ENCODE measurements at places on chromosomes 16 and 17.
A peak's percentile ranks its signal among the peaks of the same experiment; 100 is the strongest.

DNA sequence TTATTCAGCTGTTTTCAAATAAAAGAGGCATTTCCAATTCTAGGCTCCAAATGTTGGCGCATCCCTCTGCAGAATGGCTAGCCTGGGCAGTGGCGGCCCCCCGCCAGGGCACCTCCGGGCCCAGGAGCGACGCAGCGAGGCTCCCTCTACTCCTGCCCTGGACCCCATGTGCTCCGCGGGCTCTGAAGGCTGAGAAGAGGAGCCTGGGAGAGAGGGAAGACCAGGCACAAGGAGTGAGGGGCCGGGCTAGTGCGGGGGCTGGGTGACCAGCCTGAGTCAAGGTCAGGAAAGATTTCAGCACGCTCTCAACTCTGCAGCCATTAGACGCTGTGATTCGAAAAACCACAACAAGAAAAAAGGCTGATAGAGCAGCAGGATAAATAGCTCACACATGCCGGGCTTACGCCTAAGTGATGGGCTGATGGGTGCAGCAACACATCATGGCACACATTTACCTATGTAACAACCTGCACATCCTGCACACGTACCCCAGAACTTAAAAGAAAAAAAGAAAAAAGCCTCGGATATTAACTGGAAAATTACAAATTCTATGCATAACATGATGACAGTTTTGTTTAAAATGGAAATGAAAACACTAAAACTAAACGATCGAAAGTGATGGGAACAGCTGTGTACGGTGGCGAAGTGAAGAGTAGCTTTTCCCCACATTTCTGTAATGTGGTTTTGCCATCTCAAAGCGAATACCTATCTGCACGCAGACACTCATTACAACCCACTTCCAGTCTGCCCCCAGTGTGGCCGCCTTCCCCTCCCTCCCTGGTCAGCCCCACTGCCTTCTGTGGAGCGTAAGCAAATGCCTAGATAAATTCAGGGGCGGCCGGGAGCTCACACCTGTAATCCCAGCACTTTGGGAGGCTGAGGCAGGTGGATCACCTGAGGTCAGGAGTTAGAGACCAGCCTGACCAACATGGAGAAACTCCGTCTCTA, 44.4 kb downstream of the MAP1LC3B start:
- DNase-seq = no peak

- DNase-seq = no peak
Measured at GRCh38 chr16:55899857-55900256, 24.7 kb upstream of the CES5A start.

DNA sequence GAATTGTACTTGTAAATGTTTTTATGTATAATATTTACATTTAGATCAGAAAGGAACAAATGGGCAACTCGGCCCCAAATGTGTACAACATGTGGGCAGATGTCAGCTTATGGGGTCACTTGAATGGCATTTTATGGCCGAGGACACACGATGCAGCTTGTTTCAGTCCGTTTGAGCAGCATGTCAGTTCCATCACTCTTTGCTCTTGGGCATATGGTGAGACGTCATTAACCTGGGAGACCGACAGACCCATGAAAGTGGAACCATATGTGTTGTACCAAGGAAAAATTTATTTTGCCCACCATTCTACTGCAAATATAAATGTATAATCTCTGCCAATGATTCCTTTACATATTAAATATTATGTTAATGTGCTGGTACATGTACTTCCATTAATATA, 561.9 kb upstream of the SOX9 start:
- DNase-seq = no peak

GRCh38 chr16:67244387-67245185, 2.7 kb downstream of the FHOD1 start:
- no peak for DNase-seq

- no peak for DNase-seq
Measured at GRCh38 chr17:33902901-33903449, 352.1 kb upstream of the CCL2 start.

DNA sequence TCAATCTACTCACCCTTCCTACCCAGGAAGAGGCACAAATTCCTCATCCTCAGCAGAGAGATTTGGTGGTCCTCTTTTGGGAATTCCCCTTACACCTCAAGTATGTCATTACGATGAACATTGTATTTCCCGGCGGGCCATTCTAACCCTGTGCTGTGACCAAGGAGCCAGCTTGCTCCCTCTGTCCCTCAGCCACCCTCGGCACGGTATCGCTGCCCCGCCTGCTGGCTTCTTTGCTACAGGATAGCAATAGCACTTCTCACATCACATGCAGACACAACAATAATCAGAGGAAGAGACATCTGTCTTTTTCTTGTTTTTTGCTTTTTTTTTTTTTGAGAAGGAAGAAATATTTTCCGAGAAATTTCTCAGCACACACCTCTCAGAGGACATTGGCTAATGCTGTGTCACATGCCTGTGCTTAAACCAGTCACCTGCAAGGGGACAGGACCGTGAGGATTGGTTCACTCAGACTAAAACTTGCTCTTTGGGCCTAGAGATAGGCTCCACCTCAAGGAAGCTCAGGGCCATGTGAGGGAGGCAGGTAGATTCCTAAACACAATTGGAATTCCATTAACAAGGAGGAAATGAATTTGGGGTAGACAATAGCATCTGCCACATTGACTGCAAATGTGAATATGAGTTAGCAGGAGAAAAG, 41.2 kb downstream of the TMC5 start:
- no peak for DNase-seq

GRCh38 chr16:84166796-84167695, 19.8 kb downstream of the TAF1C start:
- no peak for DNase-seq

DNA sequence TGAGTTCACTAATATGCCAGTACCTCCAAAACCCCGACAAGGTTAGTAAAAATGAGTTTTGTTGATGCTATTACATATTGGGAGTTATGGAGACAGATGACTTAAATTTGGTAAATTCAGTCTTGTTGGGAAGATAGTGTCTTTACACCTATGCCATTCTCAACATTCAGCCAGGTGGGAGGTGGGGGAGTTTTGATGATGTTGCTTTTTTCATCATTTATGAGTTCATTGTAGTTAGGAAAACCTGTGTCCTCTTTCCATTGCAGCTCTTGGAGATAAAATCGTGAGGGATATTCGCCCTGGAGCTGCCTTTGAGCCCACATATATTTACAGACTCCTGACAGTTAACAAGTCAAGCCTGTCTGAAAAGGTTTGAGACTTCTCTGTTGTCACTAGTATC, 59.9 kb upstream of the CRISPLD2 start:
- no peak for DNase-seq

GRCh38 chr17:65013613-65014391, 42.7 kb downstream of the GNA13 start:
- no peak for DNase-seq

- no peak for DNase-seq
Measured at GRCh38 chr16:87407511-87408112, 15.5 kb downstream of the MAP1LC3B start.

- DNase-seq = no peak
Measured at GRCh38 chr17:65433157-65433556, 128.3 kb downstream of the AXIN2 start.

DNA sequence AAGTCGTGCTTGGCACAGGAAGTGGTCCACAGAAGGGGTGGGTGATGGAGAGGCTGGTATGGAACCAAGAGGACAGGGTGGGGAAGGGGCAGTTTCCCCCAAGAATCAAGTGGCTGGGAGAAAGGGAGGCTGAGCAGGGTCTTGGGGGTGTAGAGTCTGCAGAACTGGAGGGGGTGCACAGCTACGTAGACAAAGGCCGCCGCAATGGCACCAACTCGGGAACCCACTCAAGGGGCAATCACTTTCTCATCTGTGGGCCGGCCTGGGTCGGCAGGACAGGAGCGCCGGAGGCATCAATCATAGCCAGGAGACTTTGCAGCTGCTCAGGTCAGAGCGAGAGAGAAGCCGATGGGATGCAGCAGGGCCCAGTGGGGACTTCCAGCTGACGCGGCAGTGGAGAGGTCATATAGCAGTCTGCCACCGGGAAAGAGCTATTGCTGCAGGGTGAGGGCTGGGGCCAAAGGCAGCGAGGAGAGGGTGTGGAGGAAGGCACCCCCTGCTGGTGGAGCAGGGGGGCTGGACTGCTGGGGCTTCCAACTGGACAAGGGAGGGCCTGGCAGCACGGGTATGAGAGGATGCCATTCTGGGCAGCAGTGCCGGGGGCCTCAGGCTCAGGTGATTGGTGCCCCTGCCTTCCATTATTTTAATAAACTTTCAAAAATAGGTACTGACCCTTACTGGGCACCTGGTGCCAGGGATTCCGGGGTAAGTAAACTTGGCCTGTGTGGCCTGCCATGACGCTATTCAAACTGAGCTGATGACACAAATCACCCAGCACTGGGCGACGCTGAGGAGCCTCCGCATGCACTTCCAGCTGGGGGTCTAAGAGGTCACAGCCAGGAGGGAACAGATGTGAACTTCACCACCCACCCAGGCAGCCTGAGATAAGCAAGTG, 52.5 kb upstream of the MTSS2 start:
- DNase-seq = peak; percentile 15

- no peak for DNase-seq
Measured at GRCh38 chr16:68272507-68273209, 8.3 kb downstream of the SLC7A6 start.

GRCh38 chr17:79583475-79583874, 27.4 kb downstream of the RBFOX3 start:
- no peak for DNase-seq

DNA sequence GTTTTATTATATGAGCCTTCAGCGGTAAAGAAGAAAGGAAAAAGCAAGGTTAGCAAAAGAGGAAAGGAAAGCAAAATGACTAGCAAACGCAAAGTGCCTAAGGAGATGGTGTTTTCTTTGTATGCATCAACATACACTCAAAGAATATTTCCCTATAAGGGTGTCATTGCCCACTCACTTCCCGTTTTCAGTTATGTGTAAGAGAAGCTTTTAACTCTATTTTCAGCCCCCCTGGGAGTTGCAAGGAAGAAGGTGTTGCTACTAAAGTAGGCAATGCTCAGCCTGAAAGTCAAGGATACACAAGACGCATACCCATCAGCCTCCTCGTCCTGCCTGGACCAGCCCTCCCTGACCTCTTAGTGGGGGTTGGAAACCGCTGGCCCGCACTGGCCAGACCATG, 267.7 kb upstream of the ZFHX3 start:
- DNase-seq = no peak

- DNase-seq = no peak
Measured at GRCh38 chr16:9521749-9522370, 430.4 kb downstream of the HAPSTR1 start.
